ENCODE measurements at places on chromosomes 4 and X.

- DNase-seq = no peak
Measured at GRCh38 chr4:129358571-129358970, 262.6 kb downstream of the C4orf33 start.

DNA sequence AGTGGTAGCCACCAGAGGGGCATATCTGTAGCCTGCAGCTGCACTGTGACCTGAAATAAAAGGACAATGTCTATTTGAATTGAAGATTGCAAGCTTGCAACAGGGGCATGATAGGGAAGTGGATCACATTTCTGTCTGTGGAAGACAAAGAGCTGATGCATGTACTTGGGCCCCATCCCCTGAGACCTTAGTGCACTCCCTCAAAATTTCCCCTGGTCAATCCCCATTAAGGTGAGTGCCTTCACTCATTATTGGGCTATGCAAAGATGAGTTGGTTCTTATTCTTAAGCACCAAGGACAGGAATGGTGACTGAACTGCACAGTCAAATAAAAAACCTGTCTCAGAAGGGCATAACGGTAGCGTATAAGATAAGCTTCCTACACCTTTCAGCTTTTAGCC is 273.1 kb upstream of the ARSJ start:
- no peak for DNase-seq

DNA sequence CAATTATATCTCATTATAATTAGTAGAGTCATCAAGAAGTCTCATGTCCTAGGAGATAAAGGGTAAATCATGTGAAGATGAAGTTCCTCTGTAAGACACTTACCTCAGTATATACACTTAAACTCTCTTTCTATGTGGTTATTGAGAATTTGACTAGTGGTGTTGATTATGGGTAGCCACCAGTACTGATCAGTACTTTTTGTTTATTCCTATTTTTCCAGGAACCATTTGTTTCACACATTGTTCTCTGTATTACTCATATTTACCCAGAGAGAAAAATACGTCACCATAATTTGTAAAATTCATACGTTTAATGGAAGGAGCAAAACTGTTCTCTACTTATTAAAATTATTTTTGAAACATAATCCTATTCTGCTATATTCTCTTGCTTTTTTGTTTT is 55.8 kb upstream of the PRDM8 start:
- DNase-seq = no peak

- DNase-seq = no peak
Measured at GRCh38 chr4:147076179-147076578, 130.5 kb upstream of the TTC29 start.

- DNase-seq = no peak
Measured at GRCh38 chr4:152965611-152966010, 29.5 kb downstream of the FHDC1 start.

DNA sequence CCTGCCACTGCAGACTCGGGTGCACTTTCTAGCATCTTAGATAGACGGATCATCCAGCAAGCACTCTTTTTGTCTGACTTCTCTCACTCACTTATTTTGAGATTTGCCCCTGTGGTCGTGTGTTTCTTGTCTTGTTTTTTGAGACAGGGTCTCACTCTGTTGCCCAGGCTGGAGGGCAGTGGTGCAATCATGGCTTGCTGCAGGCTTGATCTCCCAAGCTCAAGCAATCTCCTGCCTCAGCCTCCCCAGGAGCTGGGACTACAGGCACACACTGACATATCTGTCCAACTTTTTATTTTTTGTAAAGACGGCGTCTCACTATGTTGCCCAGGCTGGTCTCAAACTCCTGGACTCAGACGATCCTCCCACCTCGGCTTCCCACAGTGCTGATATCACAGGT is 26.7 kb downstream of the FGFR3 start:
- no peak for DNase-seq

- no peak for DNase-seq
Measured at GRCh38 chr4:185092535-185093197, 50.4 kb upstream of the SLC25A4 start.
